ENCODE measurements at places on chromosomes 12 and 14.

DNA sequence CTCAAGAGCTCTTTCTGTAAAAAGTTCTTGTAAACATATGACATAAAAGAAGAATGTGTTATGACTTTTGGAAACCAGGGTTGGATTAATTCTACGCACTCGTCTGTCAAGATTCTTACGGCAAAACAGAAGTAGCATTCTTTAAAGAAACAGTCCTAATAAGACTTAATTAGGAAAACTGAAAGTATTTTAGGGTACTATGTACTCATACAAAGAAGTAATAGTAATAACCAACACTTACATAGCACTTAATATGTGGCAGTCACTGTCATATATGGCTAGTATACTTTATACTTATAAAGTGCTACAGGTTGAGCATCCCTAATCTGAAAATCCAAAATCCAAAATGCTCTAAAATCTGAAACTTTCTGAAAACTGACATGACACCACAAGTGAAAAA is 72.9 kb upstream of the ST8SIA1 start:
- DNase-seq: no peak

- DNase-seq: no peak
Measured at GRCh38 chr14:60679566-60680258, 30.4 kb upstream of the SIX1 start.

DNA sequence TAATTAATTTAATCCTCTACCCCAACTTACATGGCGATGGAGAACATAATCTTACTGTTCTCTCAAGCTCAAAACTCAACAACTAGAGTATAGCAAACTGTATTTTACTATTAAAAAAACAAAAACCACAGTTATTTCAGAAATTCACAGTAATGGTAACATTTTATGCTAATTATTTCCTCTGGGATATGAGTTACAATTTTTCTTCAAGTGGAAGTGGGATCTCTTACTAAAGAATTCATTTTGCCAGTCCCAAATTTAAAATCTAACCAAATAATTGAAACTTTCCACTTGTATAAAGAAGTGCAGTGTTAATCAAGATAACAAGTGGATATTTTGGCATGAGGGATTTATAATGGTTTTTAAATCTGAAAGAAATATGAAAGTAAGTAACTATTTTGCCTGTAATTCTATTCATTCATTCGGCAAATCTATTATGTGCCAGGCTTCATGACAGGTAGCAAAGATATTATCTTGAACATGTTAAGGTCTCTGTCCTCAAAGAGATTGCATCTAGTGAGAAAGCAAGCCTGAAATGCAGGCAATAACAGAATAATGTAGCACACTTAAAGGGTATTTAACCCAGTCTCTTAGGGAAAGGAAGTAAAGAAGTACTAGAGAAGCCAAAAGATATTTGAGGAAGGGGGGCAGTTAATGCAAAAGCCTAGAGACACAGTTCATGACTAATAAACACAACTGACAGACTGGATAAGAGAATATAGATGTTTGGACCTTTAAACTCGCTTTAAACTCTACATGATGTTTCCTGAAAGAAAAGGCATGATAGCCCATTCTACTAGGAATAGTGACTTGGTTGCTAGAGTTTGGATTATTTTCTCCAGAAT is 44.0 kb downstream of the TAOK3 start:
- no peak for DNase-seq

DNA sequence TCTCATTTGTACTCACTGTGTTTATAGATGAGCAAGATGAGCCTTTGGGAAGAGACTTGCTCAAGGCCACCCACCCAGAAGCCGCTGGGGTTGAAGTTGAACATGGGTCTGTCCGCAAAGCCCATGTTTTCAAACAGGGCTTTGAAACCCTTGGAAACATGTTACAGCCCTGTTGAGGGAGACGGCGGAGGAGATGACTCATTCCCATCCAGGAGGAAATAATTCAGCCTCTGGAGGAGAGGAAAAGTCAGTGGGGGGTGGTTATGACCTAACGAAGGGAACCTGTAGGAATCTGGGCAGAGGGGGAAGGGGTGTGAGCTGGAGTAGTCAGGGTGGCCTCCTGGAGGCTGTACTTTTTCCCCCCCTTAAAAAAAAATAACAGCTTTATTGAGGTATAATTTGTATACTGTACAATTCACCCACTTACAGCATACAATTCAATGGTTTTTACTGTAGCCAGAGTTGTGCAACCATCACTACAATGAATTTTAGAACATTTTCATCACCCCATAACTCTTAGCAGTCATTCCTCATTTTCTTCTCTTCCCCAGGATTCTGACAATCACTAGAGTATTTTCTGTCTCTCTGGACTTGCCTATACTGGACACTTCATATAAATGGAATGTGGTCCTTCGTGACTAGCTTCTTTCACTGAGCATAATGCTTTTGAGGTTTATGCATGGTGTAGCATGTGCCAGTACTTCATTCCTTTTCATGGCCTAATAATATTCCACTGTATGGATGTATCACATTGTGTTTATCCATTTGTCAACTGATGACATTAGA is 1.9 kb upstream of the RIN3 start:
- DNase-seq: peak; percentile 92

GRCh38 chr12:92408072-92408900 is 262.6 kb upstream of the BTG1 start:
- DNase-seq: peak; percentile 30

DNA sequence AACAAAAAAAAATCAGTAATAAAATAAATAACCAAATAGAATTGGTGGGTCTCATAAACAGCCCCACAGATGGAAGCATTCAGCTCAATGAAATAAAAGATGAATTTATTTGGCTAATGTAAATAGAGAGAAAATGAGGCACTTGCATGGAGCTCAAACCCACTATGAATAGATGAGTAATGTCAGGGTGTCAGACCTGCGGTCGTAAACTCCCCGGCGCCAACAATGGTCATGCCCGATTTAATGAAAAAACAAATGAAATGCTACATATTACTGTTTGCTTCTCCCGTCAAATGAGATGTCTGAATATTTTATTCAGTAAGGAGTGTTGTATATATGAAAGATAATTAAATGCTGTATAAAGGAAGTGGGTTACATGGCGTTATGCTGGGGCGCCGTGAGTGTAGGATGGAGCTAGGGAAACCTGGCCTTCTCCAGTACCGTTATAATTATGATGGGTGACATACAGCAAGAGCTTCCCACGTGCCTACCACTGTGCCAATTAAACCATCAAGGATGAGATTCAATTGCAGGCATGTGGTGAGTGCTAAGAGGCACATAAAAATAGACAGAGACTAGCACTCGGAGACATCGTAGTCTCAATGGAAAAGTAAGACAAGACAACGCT is 648.1 kb downstream of the BCL11B start:
- no peak for DNase-seq

DNA sequence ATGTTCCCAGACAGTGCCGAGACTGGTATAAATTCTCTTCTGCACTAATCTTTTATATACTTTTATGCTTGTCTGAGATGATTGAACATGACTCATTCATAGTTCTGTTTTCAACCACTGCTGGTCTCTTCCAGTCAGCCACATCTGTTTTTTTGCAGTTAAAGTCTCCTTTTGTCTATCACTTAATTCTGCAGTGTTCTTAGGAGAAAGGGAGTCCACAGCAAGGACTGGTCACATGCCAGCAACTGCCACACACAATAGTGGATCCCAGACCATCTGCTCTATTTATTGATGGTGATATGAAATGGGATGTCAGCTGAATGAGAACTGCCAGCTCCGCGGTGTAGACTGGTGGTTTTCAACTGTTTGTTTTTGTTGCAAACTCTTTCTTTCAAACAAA is 379.8 kb downstream of the MED13L start:
- no peak for DNase-seq

GRCh38 chr14:101591121-101591520 is 29.8 kb downstream of the DIO3 start:
- DNase-seq: no peak

DNA sequence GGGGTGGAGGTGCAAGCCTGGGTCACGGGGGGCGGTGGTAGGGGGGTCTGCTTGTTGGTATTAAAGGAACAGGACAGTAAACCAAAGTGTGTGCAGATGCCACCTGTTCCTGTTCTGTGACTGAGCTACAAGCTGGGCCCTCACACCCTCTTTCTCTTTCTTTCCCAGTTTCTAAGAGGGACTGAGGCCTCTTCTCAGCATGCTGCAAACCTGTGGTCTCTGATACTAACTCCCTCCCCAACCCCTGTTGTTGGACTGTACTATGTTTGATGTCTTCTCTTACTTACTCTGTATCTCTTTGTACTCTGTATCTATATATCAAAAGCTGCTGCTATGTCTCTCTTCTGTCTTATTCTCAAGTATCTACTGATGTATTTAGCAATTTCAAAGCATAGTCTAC is 6.9 kb upstream of the PIP4K2C start:
- DNase-seq: no peak

DNA sequence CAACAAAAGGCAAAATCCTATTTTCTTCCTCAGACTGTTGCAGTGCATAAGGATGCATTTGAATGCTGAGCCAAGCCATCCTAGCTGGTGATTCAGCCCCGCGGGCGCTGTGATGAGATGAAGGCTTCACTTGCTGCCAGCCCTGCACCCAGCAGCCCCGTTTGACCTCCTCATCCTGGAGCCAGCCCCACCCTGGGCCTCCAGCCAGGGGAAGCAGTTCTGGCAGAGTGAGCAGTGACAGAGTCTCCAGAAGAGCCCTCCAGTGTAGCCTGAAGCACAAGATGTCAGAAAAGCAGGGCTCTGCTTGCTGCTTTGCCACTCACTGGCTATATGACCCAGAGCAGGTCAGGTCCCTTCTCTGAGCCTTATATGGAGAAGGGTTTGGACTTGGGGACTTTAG is 96.2 kb upstream of the HSPB8 start:
- DNase-seq: no peak

- no peak for DNase-seq
Measured at GRCh38 chr12:62603811-62604098, 137.1 kb downstream of the MON2 start.

DNA sequence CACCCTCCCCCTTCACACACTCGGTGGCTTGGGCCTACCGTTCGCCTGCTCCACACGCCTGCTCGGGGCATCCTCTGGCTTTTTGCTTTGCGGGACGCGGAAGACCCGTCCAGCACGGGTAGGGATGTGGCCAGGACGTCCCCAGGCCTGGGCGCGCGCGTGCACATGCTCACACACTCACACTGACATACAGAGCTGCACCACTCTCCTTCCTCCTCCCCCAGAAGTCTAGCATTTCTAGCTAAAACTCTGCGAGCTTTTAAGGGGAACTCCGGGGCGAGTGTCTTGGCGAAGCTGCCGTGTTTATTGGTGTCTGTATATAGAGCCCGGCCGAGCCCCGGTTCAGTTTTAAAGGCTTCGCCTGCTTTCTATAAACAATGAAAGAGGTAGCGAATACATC is 5.0 kb downstream of the TBX5 start:
- no peak for DNase-seq

DNA sequence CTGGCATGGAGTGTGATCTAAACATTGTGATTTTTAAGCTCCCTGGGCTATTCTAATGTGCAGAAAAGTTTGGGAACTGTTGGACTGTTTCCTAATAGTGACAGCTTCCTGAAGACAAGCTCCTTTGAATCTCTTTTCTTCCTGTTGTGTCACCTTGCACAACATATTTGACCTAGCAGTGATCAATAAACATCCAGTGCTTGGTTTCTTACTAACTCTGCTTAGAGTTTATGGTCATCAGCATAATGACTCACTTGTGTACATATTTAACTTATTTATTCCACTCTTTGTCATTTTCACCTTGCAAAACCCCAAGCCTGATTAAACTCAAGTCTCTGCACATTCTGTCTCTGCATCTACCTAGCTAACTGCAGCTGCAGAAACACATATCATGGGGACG is 27.3 kb upstream of the TBC1D30 start:
- no peak for DNase-seq

- no peak for DNase-seq
Measured at GRCh38 chr14:55427439-55427838, 13.0 kb downstream of the TBPL2 start.

- no peak for DNase-seq
Measured at GRCh38 chr12:71876137-71876799, 36.7 kb downstream of the TBC1D15 start.

GRCh38 chr12:33529810-33530209 is 90.2 kb upstream of the SYT10 start:
- DNase-seq: no peak

GRCh38 chr12:74538491-74539258 is 1.0 kb downstream of the ATXN7L3B start:
- DNase-seq: peak; percentile 14

DNA sequence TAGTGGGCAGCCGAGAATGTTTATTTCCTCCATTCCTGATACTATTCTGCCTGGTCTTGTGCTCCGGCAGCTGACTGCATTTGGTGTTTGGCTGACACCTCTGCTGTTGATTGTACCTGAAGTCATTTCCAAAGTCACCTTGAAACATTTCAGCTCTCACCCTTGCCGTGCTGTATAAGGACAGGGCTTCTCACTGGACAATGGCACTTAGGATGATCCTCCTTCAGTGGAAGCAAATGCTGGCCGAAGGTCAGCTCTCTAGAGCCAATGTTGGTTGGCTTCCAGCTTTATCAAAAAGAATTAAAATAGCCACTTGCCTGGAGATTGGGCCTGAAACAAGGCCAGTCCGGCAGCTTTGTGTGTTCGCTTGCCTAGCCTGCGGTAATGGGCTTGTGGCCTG is 44.0 kb downstream of the ACACB start:
- no peak for DNase-seq

- DNase-seq: no peak
Measured at GRCh38 chr12:133130808-133131128, 341 bp downstream of the ZNF10 start.

GRCh38 chr14:74948228-74949175 is 6.9 kb downstream of the PGF start:
- no peak for DNase-seq

DNA sequence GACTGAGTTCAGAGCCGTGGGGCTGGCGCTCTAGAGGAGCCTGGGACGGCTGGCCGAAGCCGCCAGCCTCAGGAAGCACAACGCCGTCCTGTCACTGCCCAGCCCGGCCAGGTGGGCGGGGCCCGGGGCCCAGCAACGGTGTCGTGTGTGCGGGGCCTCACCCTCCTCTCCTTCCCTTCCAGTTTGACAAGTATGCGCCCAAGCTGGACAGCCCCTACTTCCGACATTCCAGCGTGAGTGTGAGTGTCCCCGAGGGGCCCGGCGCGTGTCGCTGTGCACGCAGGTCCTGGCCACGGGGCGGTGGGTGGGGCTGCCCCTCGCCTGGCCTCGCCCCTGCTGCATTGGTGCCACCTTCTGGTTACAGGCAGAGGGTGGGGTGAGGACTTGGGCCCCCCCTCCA is 38.3 kb downstream of the LRCOL1 start:
- no peak for DNase-seq

DNA sequence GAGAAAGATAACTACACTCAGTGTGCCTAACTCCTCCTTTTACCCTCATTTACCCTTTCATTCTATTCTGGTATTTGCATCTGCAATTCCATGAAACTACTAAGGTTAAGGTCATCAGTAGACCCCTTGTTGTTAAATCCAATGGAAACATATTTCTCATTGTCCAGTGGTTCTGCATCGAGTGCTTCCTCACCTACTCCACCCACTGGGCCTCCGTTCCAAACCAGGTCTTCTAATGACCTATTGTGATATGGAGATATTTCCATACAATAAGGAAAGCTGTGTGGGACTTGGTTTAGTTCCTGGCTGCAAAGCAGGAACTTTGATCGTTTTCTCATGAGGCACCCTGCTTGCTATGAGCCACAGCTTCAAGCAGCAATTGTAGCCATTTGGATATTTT is 99.5 kb upstream of the FSCB start:
- no peak for DNase-seq

GRCh38 chr12:20629414-20630156 is 65.5 kb upstream of the SLCO1C1 start:
- peak; percentile 61 for DNase-seq

- DNase-seq: no peak
Measured at GRCh38 chr12:13270817-13271216, 74.3 kb downstream of the EMP1 start.

- DNase-seq: no peak
Measured at GRCh38 chr12:101068402-101068801, 141.6 kb downstream of the SLC5A8 start.
